ENCODE measurements at places on chromosomes 5 and 9. TPM values are rescaled to one million over a fixed set of nuclear protein-coding genes. Genes with fewer than 3 reads are reported as not detected.

- DNase-seq = no peak
Measured at GRCh38 chr5:157487358-157487757, 27.3 kb downstream of the NIPAL4 start.

DNA sequence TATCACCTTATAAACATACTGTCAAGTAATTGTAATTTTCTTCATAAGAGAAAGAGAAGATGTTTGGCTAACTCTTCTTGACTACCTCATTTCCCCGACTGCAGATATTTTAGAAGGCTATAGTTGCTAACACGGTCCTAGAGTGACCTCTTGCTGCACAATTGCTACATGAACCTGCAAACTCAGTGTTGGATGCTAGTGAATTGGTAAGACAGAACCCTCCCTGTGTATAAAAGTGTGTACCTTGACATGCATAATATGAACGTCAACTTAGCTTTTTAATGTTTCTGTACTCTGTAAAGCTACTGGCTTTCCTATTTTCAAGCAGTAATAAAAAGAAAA, 46.7 kb upstream of the CER1 start:
- no peak for DNase-seq

Gene NRG2
- total RNA-seq = 13.9 TPM

GRCh38 chr5:932151-932627, 39.5 kb downstream of the TRIP13 start:
- peak; percentile 32 for DNase-seq

GRCh38 chr9:1217076-1217475, 166.9 kb downstream of the DMRT2 start:
- DNase-seq = no peak

DNA sequence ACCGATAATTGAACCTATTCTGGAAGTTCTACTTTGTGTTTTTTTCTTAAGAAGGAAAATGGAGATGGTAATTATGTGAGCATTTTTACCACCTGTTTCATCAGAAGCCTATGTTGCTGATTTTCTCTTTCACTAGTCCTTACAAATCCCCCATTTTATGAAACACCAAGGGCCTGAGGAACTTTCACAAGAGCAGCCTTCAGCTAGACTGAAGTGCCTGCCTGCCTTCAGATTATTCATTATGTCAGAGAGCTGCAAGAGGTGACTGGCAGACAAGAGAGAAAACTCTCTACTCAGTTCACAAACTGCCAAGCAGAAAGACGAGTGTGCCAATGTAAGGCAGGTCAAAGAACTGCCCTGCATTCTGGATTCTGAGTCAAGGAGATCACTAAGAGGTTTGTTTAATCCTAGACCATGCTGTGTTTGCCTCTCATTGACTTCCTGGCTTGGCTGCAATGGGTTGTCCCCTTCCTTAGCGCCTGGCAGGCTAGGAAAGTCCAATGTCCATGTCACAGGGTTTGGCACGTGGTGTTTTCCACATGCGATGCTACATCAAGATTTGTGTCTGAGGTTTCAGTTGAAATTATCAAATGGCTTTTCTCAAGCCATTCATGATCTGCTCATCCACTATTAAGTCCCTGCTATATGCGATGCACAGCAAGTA, 143.3 kb downstream of the CDC42SE2 start:
- no peak for DNase-seq

Gene DDX41
- 89.1 TPM for total RNA-seq

DNA sequence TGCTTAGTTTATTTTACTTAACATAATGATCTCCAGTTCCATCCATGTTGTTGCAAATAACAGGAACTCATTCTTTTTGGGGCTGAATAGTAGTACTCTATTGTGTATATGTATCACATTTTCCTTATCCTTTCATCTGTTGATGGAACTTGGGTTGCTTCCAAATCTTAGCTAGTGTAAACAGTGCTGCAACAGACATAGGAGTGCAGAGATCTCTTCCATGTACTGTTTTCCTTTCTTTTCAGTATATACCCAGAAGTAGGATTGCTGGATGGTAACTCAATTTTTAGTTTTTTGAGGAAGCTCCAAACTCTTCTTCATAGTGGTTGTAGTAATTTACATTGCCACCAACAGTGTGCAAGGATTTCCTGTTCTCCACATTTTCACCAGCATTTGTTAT, 138.8 kb upstream of the POC5 start:
- DNase-seq = no peak

DNA sequence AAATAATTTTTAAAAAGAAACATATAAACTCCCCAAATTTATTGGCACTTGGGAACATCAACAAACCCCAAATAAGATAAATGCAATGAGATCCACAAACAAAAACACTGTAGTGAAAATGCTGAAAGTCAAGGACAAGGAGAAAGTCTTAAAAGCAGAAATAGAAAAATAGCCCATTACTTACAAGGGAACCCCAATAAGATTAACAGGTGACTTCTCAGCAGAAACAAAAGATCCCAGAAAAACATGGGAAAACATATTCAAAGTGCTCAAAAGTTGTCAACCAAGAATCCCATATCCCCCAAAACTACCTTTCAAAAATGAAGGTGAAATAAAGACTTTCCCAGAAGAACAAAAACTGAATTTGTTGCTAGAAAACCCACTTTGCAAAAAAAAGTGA, 40.0 kb downstream of the FANCC start:
- no peak for DNase-seq

GRCh38 chr9:70601000-70601951, 186.8 kb upstream of the KLF9 start:
- DNase-seq = peak; percentile 94

GRCh38 chr9:130745829-130746228, 52.2 kb downstream of the EXOSC2 start:
- no peak for DNase-seq

Gene PCDHA10
- 1.5 TPM for total RNA-seq

DNA sequence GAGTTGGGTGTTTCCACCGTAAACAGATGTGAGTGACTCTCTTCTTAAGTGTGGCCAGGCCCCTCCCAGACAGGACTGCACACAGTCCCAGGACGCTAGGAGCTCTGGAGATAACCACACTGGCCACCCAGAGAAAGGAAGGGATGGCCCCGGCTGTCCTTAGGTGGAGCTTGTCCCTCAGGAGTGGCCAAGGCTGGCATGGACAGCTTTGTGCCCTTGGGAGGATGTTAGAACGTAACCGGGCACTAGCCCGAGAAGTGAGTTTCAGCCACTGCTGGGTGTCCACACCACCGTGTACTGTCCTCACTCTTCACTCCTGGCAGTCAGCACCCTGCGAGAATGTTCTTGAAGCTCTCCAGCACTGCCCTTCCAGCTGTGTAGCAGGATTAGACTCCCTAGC, 35.8 kb upstream of the FCN2 start:
- DNase-seq = no peak

- DNase-seq = no peak
Measured at GRCh38 chr9:33221568-33221884, 18.4 kb upstream of the SPINK4 start.

- DNase-seq = no peak
Measured at GRCh38 chr9:113628621-113629020, 165.1 kb downstream of the RGS3 start.

Gene GBGT1
- 17.2 TPM for total RNA-seq

Gene SH3GL2
- total RNA-seq = 1.2 TPM

GRCh38 chr5:5436203-5436760, 13.8 kb downstream of the ICE1 start:
- no peak for DNase-seq

Gene SLC34A3
- not detected for total RNA-seq

DNA sequence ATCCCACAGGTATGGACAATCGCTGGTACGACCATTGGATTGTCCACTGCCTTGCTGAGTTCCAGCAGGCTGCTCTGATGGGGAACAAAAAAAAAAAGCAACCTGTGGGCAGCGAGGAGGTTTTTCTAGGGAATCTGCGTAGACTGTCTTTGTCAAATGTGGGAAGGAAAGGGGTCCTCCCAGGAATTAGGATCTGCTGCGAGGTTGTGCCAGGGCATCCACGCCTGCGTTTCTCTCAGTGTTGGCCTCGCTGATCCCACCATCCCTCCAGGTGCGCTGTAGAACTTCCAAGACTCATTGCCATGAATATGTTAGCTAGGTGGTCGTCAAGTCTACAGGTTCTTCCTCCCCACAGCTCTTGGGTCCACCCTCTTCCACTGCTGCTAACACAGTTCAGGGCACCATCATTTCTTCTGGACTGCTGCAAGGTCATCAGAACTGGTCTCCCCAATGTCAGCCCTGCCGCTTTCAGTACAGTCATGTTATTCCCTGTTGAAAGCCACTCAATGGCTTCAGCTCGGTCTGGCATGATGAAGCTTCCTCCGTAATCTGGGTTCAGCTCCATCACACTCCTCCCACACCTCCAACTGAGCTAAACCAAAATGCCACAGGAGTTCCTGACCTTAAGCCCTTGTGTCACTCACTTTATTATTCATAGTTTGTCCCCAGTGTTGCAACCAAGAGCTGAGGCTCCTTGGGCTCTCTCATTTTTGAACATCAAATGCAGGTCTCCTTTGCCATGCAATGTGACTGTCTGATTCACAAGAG, 79.5 kb upstream of the DMRT1 start:
- DNase-seq = no peak

DNA sequence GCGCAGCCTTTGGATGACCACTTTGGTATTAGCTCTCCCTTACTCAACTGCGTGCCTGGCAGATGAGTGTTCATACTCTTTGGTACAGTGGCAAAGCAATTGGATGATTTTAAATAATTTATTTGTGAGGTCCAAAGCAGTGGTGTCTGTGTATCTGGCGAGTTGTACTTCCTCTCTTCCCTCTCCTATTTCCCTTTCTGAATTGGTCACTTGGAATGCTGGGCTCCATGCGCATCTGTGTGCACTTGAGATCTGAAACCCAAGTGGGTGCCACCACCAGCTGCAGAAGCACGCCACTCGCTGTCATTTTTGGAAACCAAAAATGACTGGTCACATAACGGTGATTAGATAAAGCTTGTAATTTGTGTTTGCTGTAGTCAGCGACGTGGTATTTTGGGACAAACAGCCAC, 386.0 kb upstream of the KLF4 start:
- no peak for DNase-seq

GRCh38 chr5:37494756-37495155, 115.6 kb downstream of the WDR70 start:
- no peak for DNase-seq

DNA sequence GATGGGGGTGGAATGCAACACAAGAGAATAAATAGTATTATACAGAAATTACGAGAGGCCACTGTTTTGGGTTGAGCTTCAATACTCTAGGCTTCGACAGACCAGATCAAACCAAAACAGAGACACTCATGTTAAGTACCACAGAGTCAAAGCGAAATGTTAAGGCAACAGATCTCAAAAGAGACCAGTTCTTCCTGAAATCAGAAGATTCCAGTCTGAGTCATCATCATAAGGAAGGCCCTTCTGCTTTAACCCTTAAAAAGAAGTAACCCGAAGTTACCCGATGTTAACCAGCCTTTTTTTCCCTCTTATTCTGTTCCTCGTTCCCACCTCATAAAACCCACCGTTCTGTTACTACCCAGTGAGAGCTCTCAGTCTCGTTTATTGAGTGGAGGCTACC, 75.9 kb downstream of the SFXN1 start:
- DNase-seq = no peak

Gene LMX1B
- not detected for total RNA-seq

Gene AQP3
- total RNA-seq = 203 TPM

GRCh38 chr5:138503487-138504270, 38.4 kb downstream of the EGR1 start:
- DNase-seq = peak; percentile 53

DNA sequence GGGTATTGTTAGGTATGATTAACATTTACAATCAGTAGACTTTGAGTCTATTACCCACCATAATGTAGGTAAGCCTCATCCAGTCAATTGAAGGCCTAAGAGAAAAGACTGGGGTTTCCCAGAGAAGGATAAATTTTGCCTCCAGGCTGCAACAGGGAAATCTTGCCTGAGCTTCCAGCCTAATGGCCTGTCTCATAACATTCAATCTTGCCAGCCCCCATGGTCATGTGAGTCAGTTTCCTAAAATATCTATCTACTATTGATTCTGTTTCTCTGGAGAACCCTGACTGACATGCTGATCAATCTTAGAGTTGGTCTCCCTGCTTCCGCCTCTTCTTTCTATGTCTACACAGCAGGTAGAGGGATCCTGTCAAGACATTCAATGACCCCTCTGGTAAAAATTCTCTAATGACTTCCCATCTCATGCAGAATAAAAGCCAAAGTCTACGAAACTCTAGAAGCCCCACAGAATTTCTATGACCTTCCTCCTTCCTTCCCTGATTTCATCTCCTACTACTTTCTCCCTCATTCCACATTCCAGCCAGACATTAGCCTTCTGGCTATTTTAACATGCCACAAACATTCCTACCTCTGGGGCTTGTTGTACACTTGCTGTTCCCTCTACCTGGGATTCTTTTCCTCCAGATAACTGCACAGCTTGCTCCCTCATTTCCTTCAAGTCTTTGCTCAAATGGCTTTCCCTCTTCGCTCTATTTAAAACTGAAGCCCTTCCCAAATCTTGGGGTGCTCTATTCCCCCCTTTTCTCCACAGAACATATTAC, 60.2 kb downstream of the FBXW11 start:
- DNase-seq = no peak
